ENCODE measurements at places on chromosomes 13 and 19. TPM values are rescaled to one million over a fixed set of nuclear protein-coding genes. Genes with fewer than 3 reads are reported as not detected.

DNA sequence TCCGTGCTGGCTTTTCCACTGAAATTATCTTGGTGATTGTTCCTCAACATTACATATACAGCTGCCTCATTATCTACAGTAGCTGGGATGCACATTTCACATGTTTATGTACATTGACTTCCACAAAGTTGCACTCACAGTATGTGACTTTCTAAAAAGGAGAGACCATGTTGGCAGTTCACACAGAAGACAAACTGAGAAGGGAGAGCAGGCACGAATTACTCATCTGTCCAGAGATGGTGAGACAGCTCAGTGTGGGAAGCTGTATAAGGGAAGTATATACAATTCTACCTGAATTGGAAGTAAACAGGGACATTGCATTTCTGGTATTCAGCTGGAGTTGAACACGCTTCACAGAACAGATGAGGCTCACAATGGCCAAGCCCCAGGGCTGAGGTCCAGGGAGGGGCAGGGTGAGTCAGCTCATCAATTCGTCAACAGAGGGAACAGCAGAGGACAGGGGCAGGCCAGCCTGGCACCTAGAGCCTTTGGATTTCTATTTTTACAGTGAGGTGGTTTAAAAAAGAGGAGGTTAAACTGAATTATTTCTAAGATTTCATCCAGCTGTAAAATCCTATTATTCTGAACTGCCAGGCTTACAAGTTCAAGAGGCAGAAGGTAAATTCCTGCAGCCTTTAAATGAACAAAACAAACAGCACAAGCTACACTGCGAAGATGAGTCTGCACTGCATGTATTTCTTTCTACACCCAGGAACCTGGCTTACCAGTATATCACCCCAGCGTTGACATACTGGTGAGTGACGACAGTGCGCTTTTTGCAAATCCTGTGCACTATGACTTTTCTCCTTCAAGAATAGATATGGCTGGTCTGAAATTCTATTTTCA lies 9.8 kb downstream of the PARP4 start:
- DNase-seq: no peak
- H3K27ac ChIP-seq: no peak overlapping the region
- peaks cover 20% of the 10 kb centered on the region for H3K36me3 ChIP-seq
- H3K27me3 ChIP-seq: no peaks in the 10 kb centered on the region
- peaks cover 22% of the 10 kb centered on the region for H3K4me1 ChIP-seq

- no peak overlapping the region for H3K4me3 ChIP-seq
- H3K27me3 ChIP-seq: peaks cover 5% of the 10 kb centered on the region
- no peaks in the 10 kb centered on the region for H3K4me1 ChIP-seq
- H3K36me3 ChIP-seq: no peaks in the 10 kb centered on the region
Measured at GRCh38 chr19:43372462-43372861, 19.0 kb downstream of the CD177 start.

TEX26 gene
- total RNA-seq: not detected

CYP4F12 gene
- total RNA-seq: not detected

ZNF439 gene
- total RNA-seq: 5.6 TPM

All from activated CD4-positive, alpha-beta memory T cell treated with anti-CD3 and anti-CD28 coated beads for 36 hours (primary cell).